ENCODE measurements at places on chromosomes 6 and 20.

GRCh38 chr6:151514000-151514730 lies 20.3 kb downstream of the CCDC170 start:
- DNase-seq: no peak

- DNase-seq: no peak
Measured at GRCh38 chr6:10550764-10551163, 29.6 kb downstream of the GCNT2 start.

GRCh38 chr6:145138469-145139139 lies 596.7 kb downstream of the EPM2A start:
- DNase-seq: no peak

DNA sequence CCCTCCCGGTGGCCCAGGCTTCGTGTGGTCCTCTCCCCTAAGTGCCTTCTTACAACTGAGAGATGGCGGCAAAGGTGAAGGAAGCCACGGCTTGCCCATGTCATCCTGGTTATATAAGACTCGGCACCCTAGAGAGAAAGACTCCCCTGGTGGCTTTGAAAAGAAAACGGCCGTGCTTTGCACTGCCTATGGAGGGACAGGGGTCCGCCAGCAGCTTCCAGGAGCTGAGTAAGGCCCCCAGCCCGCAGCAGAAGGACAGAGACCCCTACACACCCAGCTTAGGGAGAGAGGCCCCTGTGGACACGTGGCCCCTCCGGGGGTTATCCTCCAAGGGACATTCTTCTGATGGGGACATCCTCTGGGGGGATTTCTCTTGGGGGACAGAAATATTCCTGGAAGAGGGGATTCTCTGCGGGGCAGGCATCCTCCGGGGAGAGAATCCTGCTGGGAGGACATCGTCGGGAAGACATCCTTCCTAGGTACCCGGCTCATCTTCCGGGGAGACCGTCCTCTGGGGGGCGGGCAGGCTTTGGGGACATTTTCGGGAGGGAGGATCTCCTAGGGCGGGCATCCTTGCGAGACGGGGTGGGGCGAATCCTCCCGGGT lies 511 bp upstream of the OGFR start:
- no peak for DNase-seq

GRCh38 chr6:110589865-110590513 lies 113.6 kb upstream of the SLC22A16 start:
- no peak for DNase-seq

DNA sequence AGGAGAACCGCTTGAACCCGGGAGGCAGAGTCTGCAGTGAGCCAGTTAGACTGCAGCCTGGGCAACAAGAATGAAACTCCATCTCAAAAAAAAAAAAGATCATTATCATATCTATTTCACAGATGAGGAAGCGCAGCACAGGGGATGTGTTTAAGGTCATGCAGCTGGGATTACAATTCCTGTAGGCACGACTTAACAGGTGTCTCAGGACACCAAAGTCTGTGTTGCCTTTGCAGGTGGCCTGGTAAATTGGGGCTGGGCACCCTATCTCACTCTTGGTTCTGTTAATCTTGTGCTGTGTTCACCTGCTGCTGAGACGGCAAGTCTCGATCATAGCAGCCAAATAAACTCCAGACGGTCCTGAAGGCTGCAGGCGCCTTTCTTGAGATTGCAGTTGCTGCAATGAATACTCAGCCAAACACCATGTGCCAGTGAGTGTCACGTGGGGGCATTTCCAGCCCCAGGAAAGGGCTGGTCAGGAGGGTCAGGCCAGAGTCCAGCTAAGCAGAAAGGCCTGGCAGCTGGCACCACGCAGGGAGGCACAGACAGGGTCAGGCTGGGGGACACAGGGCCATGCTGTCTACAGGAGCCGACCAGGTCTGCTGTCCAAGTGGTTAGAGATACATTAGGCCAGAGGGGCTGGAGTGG lies 55.8 kb downstream of the FGD2 start:
- peak; percentile 19 for DNase-seq

DNA sequence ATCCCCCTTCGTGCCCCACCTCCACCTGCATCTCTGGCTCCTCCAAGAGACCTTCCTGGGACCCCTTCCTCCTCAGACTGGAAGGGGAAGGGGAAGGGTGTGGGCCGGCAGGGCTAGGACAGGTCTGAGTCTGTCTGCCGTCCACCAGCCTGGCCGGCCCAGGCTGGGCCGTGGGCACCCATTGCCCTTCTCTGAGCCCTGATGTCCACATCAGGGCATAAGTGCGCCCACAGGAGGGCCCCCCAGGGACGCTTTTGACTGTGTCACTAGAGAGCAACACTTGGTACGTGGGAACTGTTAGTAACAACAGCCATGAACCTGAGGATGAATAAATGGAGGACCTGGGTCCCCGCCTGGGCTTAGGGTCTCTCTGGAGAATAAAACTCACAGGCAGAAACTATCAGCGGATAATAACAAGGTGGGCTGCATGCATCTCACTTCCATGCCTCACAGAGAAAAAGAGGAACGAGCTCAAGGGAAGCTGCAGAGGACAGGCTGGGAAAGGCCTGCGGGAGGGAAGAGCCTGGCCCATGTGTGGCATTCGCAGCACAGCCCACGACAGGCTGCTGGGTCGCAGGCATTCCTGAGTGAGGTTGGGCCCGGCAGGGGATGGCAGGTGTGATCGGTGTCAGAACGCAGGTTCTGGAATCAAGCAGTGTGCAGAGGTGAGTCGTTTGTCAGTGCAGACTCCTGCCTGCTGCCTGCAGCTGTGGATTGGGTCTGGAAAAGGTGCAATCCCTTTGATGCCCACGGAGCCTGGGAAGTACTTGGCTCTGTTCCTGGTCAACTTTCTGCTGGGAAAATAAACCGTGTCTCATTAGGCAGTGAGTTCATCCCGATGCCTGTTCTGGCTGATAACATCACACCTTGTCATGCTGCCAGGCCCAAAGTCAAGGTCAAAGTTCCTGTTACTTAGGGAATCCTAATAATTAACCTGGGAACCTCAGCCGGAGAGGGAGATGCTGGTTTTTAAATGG lies 60.9 kb downstream of the BCAS4 start:
- DNase-seq: no peak

DNA sequence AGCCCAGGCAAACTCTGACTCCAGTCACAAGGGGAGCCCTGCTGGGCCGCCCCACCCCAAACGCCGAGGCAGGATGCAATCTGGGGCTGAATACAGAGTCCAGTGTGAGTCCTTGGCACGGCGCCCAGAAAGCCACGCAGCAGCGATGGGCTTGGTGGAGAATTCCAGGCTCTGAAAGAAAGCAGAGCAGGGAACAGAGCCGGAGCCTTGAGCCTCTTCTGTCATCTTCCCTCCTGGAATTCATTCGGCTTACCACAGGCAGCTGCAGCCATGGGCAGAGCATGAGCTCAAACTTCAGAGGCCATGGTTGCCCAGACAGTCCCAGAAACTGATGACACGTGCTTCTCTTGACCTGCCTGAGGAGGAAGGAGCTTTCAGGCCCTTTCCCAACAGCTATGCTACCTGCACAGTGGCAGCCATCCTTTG lies 441.1 kb upstream of the JARID2 start:
- DNase-seq: peak; percentile 78

GRCh38 chr6:165034271-165034741 lies 275.1 kb downstream of the C6orf118 start:
- DNase-seq: no peak

DNA sequence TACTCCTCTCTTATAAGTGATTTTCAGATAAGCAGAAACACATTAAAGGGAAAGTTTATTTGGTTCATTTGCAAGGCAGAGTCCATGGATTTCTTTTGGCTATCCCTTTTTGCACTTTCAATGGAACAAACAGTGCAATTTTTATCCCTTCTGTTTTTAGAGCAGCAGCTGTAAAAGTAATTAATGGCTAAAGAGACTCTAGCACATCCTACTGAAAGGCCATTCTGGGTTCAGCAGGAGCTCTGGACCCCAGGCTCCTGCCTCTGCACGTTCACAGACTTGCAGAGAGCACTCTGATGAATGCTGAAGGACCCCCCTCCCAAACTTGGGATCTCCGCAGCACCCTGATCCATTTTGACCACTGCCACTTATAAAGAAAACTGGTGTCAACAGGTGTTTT lies 40.3 kb upstream of the PDE7B start:
- DNase-seq: no peak

- DNase-seq: no peak
Measured at GRCh38 chr6:161192636-161193411, 81.0 kb downstream of the AGPAT4 start.

- DNase-seq: no peak
Measured at GRCh38 chr6:8017276-8017701, 46.9 kb downstream of the BLOC1S5 start.

GRCh38 chr6:31270788-31271640 lies 878 bp downstream of the HLA-C start:
- DNase-seq: no peak

- DNase-seq: no peak
Measured at GRCh38 chr6:136079701-136080565, 170.2 kb downstream of the MTFR2 start.

GRCh38 chr6:151585741-151586140 lies 91.9 kb downstream of the CCDC170 start:
- DNase-seq: no peak
